ENCODE measurements at places on chromosomes 12 and 14. TPM values are rescaled to one million over a fixed set of nuclear protein-coding genes. Genes with fewer than 3 reads are reported as not detected.

The ARF3 gene
- total RNA-seq = 207 TPM

The GARIN6 gene
- total RNA-seq = not detected

The FAM90A1 gene
- not detected for total RNA-seq

The GDF3 gene
- total RNA-seq = not detected

The SRRM4 gene
- total RNA-seq = 0.32 TPM

The TAS2R20 gene
- total RNA-seq = 1.7 TPM

DNA sequence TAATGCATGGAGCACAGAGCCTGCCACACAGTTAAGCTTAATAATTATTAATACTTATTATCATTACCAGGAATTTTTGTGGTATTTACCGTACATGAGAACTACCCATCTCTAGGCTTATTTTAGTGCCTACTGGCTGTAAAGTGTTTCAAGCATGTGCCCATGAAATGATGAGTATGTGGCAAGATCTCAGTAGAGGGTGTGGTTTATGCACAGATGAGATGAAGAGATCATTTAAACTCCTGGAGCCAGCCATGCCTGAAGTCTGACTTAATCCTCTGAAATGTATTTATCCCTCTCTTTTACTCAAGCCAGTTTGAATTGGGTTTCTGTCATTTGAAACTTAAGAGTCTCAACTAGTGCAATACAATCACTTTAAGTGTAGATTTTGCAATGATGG is 60.2 kb downstream of the DAO start:
- no peak for DNase-seq

- DNase-seq = no peak
Measured at GRCh38 chr12:91633206-91633605, 450.6 kb upstream of the DCN start.

GRCh38 chr12:19150273-19150900 is 20.9 kb downstream of the PLEKHA5 start:
- DNase-seq = no peak

- no peak for DNase-seq
Measured at GRCh38 chr12:46384451-46385309, 12.1 kb upstream of the SLC38A2 start.

- DNase-seq = no peak
Measured at GRCh38 chr12:98419795-98420404, 95.5 kb upstream of the TMPO start.

- DNase-seq = no peak
Measured at GRCh38 chr14:67556671-67557070, 23.6 kb downstream of the PLEKHH1 start.

- no peak for DNase-seq
Measured at GRCh38 chr14:51789114-51789513, 71.3 kb upstream of the GNG2 start.

DNA sequence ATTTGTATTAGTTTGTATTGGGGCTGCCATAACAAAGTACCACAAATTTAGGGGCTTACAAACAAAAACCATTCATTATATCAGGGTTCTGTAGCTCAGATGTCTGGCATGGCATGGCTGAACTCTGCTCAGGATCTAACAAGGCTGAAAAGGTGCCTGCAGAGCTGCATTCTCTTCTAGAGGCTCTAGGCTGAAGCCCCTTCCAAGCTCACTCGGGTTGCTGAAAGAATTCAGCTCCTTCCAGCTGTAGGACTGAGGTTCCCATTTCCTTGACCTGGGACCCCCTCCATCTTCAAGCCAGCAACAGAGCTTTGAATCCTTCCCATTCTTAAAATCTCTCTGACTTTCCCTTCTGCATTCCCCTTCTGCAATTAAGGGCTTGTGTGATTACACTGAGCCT is 90.7 kb downstream of the NUAK1 start:
- DNase-seq = no peak

- no peak for DNase-seq
Measured at GRCh38 chr14:59961518-59962062, 41.6 kb downstream of the LRRC9 start.

- DNase-seq = no peak
Measured at GRCh38 chr14:98501836-98502235, 770.2 kb downstream of the BCL11B start.

- peak; percentile 51 for DNase-seq
Measured at GRCh38 chr14:102055181-102055901, 31.5 kb downstream of the HSP90AA1 start.

GRCh38 chr12:124456652-124457152 is 110.7 kb downstream of the NCOR2 start:
- DNase-seq = peak; percentile 33

DNA sequence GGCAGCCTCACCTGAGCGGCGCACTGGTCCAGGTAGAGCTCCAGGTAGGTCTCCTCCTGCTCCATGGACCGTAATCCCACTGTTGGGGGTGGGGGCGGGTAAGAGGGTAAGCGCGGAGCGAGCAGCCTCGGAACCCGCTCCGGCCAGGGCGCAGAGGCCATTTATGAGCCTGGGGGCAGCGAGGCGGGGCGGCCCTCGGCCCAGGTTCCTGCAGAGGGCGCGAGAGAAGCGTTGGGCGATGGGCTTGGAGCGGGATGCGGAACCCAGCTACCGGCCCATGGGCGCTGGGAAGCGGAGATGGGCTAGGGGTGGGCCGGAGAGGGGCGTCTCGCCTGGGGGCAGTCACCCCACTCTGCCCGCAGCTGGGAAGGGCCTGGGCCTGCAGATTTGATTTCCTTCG is at the start of gene TBPL2:
TSS of gene TBPL2 (minus strand) at position 232 of the 400 bp plus-strand sequence. CDS start at position 65, 167 bp downstream.
- no peak for DNase-seq

DNA sequence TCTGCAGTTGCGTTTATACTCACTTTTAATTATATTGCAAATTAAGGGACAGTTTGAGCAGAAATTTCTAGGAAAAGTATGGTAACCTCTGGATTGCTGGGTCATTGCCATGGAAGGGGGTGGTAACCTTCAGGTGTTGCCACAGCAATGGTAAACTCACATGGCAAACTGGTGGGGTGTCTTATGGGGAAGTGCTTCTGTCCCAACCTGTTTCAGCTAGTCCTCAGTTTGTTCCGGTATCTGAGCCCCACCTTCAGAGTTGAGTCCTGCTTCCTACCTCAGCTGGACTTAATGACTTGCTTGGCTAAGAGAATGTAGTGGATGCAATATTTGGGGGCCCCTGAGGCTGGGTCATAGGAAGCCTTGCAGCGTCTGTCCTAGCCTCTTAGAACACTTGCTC is 7.3 kb upstream of the CLMN start:
- DNase-seq = no peak

DNA sequence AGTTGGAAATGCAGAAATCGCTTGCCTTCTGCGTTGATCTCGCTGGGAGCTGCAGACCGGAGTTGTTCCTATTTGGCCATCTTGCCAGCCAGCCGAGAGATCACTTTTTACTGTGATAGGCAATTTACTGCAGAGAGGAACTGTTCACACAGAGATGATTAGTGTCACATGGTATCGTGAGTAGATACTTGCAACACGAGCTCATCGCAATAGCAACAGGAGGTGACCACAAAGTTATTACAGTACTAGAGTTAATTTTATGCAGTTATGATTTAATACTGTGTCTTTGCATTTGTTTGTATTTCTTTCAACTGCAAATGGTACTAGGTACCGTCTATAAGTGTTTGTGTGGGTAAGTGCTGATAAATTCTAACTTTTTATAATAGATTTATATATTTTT is 27.8 kb downstream of the NOPCHAP1 start:
- no peak for DNase-seq

- DNase-seq = no peak
Measured at GRCh38 chr14:99186956-99187690, 84.9 kb downstream of the BCL11B start.

DNA sequence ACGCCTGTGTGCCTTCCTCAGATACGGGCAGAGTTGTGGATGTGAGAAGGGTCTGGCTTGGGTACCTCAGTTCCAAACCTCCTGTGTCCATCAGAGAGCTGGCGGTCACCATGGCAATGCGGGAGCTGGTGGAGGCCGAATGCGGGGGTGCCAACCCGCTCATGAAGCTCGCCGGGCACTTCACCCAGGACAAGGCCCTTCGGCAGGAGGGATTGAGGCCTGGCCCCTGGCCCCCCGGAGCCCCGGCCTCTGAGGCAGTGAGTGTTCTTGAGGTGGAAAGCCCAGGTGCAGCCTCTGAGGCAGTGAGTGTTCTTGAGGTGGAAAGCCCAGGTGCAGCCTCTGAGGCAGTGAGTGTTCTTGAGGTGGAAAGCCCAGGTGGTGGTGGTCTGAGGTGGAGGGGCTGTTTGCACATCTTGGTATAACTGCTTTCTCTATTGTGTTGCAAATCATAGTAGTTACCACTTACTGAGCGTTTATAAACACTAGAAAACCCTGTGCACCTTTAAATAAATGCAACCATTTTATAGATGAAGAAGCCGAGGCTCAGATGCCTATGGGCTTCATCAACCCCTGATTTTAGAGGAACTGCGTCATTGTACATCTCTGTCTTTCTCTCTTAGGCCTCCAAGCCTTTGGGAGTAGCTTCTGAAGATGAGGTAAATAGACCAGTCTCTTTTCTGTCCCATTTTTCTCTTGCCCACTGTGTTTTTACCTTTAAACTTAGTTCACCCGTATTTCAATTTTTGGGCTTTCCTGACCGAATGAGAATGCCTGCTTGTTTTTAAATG is 976 bp downstream of the PEX5 start:
- peak; percentile 30 for DNase-seq

GRCh38 chr12:94262228-94263010 is 114.0 kb downstream of the PLXNC1 start:
- DNase-seq = peak; percentile 80

DNA sequence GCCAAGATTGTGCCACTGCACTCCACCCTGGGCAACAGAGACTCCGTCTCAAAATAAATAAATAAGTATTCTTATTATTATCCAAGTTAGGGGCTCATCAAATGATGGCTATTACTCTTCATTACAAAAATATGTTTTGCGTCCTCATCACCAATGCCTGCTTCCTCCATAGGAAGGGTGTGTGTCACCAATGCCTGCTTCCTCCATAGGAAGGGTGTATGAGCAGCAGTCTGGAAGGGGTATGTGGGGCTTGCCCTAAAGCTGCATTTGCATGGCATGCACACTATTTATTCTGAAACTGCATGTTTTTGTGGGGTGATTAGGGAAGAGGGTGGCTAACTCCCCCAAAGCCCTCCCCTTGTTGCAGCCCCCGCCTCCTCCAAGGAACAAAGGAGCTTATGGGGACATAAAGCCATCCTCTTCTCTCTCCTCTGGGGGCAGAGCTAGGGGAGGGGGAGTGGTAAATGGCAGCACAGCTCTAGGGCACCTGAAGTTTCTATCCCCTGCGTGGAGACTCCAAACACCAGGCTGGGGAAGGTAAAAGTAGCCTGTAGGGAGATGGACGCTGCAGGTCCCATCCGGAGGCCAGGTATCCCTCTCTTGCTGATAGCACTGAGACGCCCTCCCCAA is 1.3 kb downstream of the CAMKK2 start:
- no peak for DNase-seq

- DNase-seq = no peak
Measured at GRCh38 chr12:125245581-125246557, 180.6 kb downstream of the AACS start.

DNA sequence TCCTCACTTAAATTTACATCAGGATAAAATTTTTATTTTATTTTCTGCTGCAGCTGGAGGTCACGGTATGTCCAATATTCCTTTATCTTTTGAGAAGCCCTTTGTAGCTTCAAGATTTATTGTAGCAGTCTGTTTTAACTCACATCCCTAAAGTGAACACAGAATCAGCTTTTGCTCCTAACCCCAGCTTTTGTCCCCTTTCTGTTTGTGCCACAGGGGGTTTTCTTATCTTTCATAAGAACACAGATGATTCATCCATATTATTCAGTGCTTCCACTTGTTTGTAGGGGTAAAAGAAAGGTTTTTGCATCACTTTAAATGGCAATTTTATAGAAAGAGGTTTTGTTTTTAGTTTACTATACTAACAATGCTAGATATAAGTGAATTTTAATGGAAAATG is 21.8 kb upstream of the PIK3C2G start:
- DNase-seq = no peak

- DNase-seq = no peak
Measured at GRCh38 chr12:12701457-12701856, 5.5 kb upstream of the GPR19 start.

DNA sequence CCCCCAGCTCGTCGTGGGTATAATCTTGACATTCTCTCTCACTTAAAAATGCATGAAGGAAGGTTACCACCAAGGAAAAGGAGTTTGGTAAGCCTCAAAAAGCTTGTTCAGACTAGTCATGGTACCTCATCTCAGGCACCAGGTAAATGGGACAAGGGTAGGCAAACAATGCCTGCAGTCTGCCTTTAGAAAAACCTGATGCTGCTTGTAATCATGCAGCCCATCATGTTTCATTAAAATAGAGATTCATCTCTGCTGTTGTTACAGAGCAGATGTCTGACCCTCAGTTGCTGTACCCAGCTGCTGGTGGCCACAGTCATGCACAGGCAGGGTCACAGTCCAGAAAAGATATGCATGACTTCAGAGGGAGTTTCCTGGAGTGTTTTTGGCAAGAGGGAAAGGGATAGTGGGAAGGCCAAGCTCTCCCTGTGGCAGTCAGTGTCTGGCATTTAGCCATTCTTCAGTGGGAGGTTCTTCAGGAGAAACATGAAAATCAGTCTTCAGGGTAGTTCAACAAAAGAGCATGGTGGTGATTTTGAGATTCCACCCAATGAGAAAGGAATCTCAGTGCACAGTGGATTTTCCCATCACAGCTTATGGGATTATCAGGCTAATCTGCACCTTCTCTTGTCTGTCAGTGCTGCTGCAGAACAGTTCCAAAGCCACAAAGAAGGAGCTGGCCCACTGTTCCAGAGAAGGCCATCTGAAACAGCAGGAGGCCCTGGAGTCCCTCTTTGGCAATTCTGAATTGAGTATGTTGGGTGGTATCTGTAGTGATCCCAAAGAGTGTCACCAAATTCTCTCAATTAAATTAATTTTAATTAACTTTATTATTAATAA is 202.7 kb upstream of the FRMD6 start:
- DNase-seq = no peak

GRCh38 chr14:99681832-99682148 is 2.3 kb upstream of the CYP46A1 start:
- no peak for DNase-seq

GRCh38 chr12:110165540-110166159 is 41.5 kb downstream of the IFT81 start:
- no peak for DNase-seq

DNA sequence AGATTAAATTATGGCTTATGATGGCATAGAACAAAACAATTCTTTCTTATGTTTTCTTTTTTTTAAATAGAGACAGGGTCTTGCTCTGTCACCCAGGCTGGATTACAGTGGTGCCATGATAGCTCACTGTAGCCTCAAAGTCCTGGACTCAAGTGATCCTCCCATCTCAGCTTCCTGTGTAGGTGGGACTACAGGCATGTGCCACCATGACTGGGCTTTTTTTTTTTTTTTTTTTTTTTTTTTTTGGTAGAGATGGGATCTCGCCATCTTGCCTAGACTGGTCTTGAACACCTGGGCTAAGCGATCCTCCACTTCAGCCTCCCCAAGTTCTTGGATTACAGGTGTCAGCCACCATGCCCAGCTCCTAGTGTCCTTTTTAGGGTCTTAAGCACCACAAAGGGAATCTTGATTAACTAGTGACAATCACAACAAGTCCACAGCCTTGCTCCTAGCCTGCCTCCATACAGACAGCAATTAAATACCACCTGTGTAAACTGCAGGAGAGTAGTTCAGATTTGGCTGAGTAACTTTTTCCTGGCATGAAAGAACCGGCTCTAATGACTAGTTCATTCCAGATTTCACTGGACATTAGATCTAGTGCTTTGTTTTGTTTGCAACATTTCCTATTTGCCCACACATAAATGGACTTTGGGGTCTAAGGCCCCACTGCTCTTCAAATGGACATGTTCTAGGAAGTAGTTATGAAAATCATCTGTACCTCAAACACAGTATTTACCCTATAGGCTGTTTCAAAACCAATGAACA is 61.6 kb downstream of the SH2B3 start:
- no peak for DNase-seq

- no peak for DNase-seq
Measured at GRCh38 chr14:105123981-105124765, 44.4 kb downstream of the JAG2 start.
